ENCODE measurements at places on chromosomes 2 and 18.
A peak's percentile ranks its signal among the peaks of the same experiment; 100 is the strongest.

DNA sequence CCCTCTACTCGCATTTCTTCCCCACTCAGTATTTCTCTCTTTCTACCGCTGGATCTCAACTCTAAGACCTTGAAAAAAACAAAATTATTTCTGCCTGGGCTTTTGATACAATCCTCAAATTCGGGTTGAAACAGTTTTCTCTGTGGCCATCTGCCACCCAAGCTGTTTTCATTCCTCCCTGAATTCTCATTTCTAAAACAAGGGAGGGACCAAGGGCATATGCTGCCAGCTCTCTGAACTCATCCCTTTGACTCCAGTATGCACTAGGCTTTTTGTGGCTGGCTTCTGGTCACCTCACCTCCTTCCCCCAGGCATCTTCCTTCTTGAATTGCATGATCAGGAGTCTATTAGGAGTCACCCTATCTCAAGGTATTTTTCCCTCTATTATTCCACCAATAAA lies 49.5 kb downstream of the CCDC148 start:
- DNase-seq = no peak

DNA sequence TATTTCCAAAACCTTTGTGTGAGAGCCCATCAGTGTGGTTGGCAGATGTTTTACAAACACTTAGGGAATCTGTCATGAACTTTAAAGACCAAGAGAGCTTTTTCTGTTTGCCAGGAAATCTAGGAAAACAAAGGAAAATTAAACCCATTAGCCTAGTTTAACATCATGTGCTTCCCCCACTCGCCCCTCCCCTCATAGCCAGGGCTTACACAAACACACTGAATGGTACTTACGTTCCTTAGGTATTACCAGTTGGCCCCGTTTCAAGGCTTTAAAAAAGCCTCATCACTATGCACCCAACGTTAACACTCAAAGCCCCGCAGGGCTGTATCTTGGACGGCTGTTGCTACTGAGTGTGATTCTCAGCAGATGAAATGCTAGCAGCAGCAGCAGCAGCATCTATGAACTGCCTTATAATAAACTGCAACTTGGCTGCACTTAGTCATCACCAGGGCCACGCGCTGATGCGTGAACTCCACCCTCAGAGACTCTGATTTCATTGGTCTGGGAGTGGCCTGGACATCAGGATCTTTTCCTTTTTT lies 20.1 kb upstream of the TTC39C start:
- peak; percentile 20 for DNase-seq

- DNase-seq = no peak
These were observed 149.8 kb downstream of the FAM210A start for GRCh38 chr18:13576598-13576997.

- no peak for DNase-seq
These were observed 21.9 kb downstream of the INO80D start for GRCh38 chr2:206064077-206064476.

- DNase-seq = no peak
These were observed 1228.7 kb upstream of the DDX18 start for GRCh38 chr2:116585669-116586327.

DNA sequence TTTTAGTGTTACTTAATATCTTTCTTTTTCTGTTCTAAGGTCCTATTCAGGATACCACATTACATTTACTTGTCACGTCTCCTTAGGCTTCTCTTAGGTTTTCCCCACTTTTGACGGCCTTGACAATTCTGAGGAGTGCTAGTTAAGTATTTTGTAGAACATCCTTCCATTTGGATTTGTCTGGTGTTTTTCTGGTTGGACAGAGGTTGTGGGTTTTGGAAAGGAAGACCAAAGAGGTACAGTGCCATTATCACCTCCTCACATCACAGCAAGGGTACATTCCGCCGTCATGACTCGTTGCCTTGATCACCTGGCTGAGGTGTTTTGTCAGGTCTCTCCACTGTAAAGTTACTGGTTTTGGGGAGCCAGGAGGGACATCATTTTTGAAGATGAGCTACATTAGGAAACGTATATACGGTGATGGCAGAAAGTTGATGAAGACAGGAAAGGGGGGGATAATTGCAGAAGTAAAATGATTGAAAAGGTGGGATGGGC lies 88.4 kb upstream of the TMEM247 start:
- no peak for DNase-seq

GRCh38 chr18:12552879-12553242 lies 105.0 kb downstream of the SPIRE1 start:
- DNase-seq = no peak

DNA sequence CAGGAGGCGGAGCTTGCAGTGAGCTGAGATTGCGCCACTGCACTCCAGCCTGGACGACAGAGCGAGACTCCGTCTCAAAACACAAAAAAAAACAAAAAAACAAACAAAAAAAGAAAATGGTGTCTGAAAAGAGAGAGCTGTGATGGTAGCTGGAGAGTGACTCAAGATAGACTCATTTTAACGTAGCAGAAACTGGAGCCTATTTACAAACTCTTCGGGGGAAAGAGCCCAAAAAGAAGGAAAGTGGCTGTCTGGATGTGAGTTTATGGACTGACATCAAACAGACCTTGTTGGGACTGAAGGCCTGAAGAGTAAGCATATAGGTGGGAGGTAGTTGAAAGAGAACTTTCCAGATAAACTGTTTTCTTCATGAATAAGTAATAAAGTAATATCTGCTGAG lies 51.8 kb downstream of the LIMS1 start:
- no peak for DNase-seq

GRCh38 chr18:23085066-23085465 lies 50.2 kb upstream of the CABLES1 start:
- DNase-seq = no peak

DNA sequence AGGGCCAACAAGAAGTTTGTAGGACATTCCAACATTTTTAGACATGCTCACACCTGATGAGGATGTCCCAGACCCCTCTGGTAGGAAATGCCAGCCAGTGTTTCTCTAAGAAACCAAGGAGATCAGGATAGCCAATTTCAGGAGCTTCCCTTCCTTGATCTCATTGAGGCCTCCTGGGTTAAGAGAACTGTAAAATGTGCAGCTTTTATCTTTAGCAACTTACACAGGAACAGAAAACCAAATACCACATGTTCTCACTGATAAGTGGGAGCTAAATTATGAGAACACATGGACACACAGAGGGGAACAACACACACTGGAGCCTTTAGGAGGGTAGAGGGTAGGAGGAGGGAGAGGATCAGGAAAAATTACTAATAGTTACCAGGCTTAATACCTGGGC lies 99.6 kb upstream of the MAP2 start:
- DNase-seq = no peak
